Right kidney (tissue), 9 donors: ENCODE measurements at places on chromosomes 7 and 10.

DNA sequence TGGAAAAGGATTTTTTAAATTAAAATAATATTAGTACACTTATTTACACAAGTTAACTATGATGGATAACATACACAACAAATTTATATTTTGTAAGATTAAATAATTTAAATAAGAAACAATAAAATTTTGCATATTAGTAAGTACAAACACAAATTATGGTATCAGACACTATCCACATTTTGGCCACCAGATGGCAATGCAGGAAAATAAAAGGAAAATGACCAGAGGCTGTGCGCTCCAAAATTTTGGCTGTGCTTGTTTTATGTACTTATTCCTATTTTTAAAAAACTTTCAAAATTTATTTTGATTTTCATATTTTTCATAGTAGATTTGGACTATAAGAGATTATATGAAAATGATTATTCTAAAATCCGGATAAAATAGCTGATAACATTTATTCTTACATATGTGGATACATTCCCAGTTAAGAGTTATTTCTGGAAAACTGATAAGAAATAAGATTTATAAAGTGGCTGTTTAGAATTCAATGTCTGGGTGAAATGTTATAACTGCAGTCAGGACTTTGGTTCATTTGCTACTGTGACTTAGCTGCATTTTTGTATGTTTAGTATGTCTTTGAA lies 274.7 kb upstream of the HGF start:
- DNase-seq: no peak

GRCh38 chr7:98837630-98837972 lies 32.2 kb downstream of the TMEM130 start:
- DNase-seq: no peak

- DNase-seq: no peak
Observed at GRCh38 chr10:133326745-133327650, 9.7 kb downstream of the CALY start.

- peak; percentile 88 for DNase-seq
Observed at GRCh38 chr10:62805231-62806099, 945 bp downstream of the ADO start.

GRCh38 chr7:135924302-135924701 lies 52.9 kb downstream of the MTPN start:
- DNase-seq: no peak

DNA sequence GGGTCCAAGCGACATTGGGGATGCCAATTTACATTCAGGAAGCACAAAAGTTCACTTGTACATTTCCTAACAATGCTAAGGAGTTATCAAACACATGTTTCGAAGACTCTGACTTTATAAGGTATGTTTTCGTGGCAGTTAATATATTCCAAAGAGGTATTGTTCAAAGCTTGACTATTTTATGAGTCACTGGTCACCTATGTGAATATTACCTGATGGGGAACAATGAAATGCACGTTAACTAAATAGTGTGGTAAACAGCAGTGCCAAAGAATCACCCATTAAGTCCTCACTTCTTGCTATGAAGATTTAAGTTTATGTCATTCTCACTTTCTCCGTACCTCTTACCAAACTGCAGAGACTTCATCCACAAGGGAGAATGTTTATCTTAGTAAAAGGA lies 550.2 kb downstream of the SORCS1 start:
- no peak for DNase-seq

GRCh38 chr10:73914036-73914435 lies 3.1 kb downstream of the PLAU start:
- no peak for DNase-seq

DNA sequence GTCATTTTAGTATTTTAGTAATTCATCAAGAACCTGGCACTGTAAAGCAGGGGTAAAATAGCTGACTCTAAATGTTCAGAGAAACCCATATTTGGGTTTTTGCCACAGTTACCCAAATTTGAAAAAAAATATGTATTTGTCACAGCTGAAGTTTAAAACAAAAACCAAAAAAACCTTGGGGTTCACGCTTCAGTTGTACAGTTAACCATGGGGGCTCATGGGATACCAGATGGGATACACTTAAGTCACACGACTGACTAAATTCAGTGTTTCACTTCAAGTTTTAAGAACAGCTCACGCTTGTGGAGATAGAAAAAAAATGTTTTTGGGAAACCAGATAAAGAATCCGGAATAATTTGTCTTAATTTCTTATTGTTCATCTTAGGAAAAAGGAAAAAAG lies 2.1 kb downstream of the ARL3 start:
- DNase-seq: no peak
